ENCODE measurements at places on chromosomes 6 and 20.

DNA sequence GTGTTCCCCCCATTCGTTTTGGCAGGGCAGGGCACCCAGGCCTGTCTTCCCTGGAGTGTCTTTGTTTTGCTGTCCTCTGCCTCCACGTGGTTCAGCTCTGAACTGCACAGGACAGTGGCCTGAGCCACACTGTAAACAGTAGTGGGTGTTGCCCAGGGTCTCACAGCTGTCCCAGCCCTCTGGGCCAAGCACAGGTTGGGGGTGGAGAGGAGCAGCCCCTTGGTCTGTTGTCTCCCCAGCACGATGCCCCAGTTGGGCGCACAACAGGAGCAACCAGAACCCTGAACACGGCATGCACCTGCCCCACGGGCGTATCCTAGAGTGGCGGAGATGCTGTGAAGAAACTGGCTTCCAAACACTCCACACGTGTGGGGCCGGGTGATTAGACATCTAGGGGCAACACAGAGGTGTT, 14.4 kb downstream of the CCDC167 start:
- DNase-seq: no peak

GRCh38 chr6:127069659-127070279, 48.7 kb upstream of the RSPO3 start:
- DNase-seq: no peak

- peak; percentile 43 for DNase-seq
Observed at GRCh38 chr20:3663031-3663701, at the start of gene GFRA4. TSS of gene GFRA4 (minus strand) at chr20:3663399. CDS start at chr20:3663399, 0 bp downstream.

GRCh38 chr20:695165-695866, 19.7 kb upstream of the SCRT2 start:
- peak; percentile 7 for DNase-seq

DNA sequence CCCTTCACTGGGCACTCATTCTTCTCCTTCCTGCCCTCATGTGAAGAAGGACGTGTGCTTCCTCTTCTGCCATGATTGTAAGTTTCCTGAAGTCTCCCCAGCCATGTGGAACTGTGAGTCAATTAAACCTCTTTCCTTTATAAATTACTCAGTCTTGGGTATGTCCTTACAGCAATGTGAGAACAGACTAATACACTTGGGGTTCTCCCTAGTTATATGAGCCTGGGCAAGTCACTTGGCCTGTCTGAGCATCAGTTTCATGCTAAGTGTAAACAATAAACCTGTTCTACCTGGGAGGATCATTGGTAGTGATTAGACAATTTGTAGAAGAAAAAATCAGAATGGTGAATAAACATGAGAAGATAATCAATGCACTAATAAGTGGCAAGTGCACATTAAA, 162.2 kb upstream of the ARG1 start:
- no peak for DNase-seq

- no peak for DNase-seq
Observed at GRCh38 chr6:79430913-79431536, 106.2 kb downstream of the LCA5 start.
